ENCODE measurements at places on chromosomes 3 and 15.

GRCh38 chr3:17088017-17088416 lies 203.3 kb downstream of the PLCL2 start:
- DNase-seq: no peak

GRCh38 chr3:100158918-100159330 lies 44.6 kb upstream of the FILIP1L start:
- no peak for DNase-seq

DNA sequence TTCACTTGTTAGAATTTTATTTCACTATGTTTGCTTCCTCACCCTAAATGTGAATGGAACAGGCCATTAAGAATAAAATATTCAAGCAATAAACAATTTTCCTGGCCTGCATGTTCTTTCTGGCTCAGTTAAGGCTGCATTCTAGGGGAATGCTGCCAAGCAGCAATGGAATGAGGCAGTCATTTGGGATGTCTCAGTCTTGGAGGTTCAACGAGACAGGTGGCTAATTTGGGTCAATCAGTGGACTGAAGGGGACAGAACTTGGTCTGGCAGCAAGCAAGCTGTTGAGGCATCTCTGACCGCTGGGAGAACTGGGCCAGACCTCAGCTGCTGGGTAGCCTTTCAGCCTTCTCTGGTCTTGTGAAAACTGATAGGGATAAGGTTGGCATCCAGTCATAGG lies 241.6 kb downstream of the NLGN1 start:
- no peak for DNase-seq

GRCh38 chr3:53196575-53197407 lies 35.8 kb downstream of the PRKCD start:
- no peak for DNase-seq

DNA sequence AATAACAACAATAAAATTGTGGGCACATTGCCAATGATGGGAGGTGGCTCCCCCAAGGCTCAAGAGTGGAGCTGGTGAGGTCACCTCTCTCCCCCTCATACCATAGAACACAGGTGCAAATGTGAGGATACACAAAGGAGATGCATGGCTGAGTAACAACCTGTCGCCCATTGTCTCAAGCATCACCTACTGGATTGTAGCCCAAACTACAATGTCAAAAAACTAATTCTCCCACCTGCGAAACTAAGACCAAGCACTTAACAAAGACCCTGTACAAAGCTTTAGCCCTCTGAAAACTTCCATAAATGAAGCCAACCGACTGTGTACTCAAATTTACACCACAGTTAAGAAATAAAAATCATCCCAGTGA lies 50.4 kb upstream of the IGSF11 start:
- no peak for DNase-seq

DNA sequence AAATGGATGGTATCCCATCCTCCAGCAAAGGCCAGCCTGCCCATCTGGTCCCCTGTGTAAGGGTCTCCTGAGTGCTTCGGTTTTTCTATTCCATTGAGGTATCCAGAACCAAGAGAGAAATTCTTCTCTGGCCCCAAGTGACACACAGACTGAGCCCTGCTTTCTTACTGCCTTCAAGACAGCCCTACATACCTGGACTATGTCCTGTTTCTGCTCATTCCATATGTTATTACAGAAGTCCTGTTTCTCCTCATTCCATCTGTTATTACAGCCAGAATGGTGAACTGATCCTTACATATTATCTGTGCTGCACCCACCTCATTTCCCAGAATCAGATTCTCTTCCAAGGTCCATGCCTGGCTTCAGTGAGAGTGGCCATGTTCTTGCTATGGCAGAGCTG lies 115.2 kb downstream of the DCLK3 start:
- no peak for DNase-seq

- DNase-seq: no peak
Measured at GRCh38 chr3:71114610-71115009, 468.9 kb downstream of the FOXP1 start.

- DNase-seq: no peak
Measured at GRCh38 chr3:188052169-188053035, 101.6 kb upstream of the LPP start.

GRCh38 chr15:36766449-36766848 lies 187.0 kb downstream of the CDIN1 start:
- no peak for DNase-seq

GRCh38 chr3:105877336-105877910 lies 8.6 kb upstream of the CBLB start:
- no peak for DNase-seq
